Epithelial cell of proximal tubule (primary cell): ENCODE measurements at places on chromosomes 12 and 14. TPM values are rescaled to one million over a fixed set of nuclear protein-coding genes. Genes with fewer than 3 reads are reported as not detected.

DNA sequence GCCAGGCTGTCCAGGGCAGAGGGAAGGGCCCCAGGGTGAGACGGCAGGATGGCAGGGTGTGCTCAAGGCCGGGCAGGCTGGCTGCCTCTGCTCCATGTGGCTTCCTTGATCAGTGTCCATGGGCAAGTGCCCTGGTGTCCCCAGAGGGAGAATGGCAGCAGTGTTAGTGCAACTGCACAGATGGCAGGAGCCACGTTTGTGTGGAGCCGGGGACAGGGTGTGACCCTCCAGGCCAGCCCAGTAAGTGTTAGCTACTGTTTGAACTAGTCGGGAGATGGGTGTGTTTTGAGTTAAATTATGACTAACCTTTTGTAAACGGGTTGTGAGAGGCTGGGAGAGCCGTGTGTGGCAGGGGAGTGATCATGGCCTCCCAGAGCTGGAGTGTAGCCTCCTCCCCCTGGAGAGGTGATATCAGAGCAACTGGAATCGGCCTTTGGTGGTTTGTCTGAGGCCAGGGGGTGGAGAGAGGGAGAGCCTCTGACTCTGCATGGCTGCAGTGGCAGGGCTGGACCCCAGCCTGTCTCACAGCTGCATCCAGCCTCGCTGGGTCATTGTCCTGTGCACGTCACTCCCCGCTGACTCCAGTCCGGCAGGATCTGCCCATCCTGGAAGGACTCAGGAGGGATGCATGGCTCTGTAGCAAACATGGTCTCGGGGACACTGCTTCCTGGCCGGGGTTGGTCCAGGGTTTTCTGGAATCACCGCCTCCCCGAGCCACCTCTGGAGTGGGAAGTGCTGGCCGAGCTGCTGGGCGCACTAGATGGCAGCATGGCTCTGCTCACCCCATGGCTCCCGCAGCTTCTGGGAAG is 27.8 kb downstream of the AACS start:
- DNase-seq, result no peak

DNA sequence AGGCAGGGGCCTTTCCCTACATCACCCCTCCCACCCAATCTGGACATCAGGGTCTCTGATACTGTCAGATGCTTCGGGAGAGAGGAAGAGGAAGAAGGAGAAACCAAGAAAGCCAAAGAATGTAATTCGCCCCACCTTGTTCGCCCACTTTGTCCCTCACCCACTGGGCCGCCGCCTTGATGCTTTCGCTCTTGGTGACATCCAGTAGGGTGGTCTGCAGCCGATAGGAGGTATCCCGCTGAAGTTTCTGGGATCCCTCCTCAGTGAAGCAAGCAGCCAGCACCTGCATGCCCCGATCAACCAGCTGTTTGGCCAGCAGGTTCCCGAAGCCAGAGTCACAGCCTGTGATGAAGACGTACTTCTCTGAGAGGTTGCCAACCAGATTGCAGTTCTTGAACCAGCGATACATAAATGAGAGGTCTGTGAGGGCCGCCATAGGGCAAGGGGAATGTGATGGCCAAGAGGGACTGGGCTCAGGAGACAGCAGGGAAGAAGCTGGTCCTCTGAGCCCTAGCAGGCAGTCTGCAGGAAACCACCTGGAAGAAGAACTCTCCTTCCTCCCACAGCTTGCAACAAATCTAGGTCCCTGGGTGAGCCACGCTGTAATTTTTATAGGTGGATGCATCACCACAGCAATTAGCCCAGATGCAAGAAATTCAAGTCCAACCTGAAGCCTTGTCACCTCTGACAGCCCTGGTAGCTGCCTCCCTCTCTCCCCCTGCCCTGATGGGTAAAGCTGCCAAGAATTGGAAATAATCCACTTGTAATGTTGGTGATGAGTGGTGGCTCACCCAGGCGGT is at the start of gene SDR9C7:
SDR9C7 (minus strand) TSS at position 583 of the 800 bp plus-strand sequence; CDS start at position 436, 147 bp downstream.
- DNase-seq, result no peak

GRCh38 chr12:9363145-9363544 is 154.9 kb upstream of the PZP start:
- no peak for DNase-seq

DNA sequence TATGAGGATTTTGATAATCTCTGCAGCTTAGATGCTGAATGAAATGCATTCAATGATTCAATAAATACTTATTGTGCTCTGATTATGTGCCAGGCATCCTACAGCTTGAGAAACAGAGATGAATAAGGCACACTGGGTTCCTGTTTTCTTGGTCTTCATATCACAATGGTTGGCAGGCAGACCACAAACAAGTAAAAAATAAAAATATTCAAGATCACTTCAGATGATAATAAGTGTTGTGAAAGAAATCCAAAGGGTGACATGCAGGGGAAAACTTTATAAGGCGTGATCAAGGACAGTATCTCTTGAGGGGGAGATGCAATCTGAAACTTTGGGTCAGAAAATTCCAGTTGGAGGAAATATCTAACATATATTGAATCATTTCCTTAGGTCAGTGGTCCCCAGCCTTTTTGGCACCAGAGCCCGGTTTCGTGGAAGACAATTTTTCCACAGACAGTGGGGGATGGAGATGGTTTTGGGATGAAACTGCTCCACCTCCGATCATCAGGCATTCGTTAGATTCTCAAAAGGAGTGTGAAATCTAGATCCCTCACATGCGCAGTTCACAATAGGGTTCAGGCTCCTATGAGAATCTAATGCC is 73.7 kb upstream of the RAP1B start:
- DNase-seq, result no peak

DNA sequence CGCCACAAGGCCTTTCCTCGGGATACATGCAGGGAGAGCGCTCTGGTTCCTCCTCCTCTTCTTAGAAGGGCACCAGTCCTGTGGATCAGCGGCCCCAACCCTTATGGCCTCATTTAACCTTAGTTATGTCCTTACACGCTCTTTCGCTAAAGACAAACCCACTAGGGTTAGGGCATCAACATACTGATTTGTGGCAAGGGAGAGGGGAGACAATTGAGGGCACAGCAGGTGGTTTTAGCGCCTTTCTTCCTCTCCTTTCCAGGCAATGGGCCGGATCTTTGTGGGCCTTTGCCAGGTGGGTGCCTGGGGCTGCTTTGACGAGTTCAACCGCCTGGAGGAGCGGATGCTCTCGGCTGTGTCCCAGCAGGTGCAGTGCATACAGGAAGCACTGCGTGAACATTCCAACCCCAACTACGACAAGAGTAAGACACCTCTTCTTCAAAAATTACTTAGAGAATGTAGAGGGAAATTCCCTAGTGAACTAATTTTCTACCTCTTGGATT is 43.6 kb downstream of the DYNC1H1 start:
- DNase-seq, result no peak

DNA sequence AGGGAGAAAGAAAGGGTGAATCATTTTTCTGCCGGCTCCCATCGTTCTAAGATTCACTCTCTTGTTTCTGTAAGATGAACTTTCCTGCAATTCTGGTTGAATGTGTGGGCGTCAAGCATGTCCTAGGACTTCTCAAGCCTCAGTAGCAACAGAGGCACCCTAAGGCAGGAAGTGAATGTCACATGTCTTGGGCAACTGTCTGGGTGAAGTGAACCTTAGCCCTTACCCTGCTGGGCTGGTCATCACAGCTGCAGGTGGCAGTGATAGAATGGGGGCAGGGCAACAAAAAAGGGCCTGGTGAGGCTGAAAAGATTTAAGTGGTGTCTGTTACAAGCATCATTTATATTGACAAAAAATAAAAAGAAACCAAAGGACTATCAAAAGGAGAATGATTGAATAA is 45.9 kb upstream of the CAND1 start:
- DNase-seq, result peak; percentile 12

GRCh38 chr12:3967556-3968160 is 94.5 kb upstream of the PARP11 start:
- DNase-seq, result no peak

- no peak for DNase-seq
Measured at GRCh38 chr12:65881965-65882413, 57.7 kb downstream of the HMGA2 start.

GRCh38 chr12:113405694-113406093 is 2.0 kb upstream of the SDS start:
- DNase-seq, result no peak

DNA sequence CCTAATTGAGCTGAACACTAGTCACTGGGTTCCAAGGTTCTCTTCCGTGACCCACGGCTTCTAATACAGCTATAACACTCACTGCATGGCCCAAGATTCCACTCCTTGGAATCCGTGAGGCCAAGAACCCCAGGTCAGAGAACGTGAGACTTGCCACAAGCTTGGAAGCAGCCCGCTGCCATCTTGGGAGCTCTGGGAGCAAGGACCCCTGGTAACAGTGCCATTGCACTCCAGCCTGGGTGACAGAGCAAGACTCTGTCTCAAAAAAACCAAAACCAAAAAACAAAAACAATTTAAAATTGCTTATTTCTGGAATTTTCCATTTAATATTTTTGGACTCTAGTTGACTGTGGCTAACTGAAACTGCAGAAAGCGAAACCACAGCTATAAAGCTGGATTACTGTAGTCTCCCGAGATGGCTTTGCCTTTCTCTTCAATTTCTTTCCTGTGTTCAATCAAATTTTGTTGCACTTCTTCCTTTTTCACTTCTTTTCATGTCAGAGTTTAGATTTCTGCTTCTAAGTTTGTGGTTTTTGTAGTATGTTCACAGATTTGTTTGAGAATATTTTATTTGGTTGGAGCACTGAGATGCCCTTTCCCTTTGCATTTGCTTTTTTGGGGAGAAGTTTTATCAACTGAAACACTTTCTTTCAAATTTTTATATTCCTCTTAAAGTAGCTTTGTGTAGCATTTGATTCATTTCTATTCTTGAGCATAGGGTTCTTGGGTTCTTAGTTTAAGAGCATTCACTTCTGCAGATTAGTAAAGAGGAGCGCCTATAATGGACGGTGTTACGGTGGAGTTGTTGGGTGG is 44.6 kb downstream of the DDHD1 start:
- DNase-seq, result no peak

DNA sequence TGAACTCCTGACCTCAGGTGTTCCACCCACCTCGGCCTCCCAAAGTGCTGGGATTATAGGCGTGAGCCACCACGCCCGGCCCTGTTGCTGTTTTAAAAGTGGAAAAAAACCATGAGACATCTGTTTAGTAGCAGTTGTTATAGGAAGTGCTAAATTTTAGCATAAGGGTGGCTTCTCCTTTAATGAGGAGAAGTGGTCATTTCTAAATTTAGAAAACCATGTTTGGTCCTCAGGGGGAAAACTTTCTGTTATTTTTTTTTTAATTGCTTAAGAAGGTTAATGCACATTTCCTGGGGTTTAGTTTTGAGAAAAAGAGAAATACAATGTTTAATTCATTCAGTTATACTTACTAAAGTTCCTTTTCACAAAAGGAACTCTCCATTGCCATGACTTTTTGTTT is 102.1 kb downstream of the MYRFL start:
- DNase-seq, result no peak

GRCh38 chr12:800401-800800 is 48.0 kb downstream of the WNK1 start:
- no peak for DNase-seq

The B4GALNT1 gene
- total RNA-seq, result 0.14 and 0.69 TPM in 2 replicates

The SIRT4 gene
- 0.35 and 1.2 TPM in 2 replicates for total RNA-seq

The CACNB3 gene
- 19.6 and 32.6 TPM in 2 replicates for total RNA-seq
